AG10803 (cell line): ENCODE measurements at places on chromosomes 16 and 17.

GRCh38 chr16:12541672-12542071 is 262.0 kb downstream of the CPPED1 start:
- peak; percentile 28 for DNase-seq

- no peak for DNase-seq
Measured at GRCh38 chr17:81846743-81847689, 12.2 kb upstream of the PPP1R27 start.

GRCh38 chr17:33642002-33642401 is 348.9 kb upstream of the ASIC2 start:
- DNase-seq: no peak

GRCh38 chr17:8382052-8382879 is 727 bp downstream of the RPL26 start:
- DNase-seq: no peak

GRCh38 chr16:87076950-87077749 is 240.0 kb downstream of the C16orf95 start:
- DNase-seq: peak; percentile 58

GRCh38 chr17:29176558-29177351 is 3.4 kb downstream of the MYO18A start:
- no peak for DNase-seq

GRCh38 chr17:71104225-71104624 is 934.9 kb downstream of the KCNJ2 start:
- DNase-seq: no peak

DNA sequence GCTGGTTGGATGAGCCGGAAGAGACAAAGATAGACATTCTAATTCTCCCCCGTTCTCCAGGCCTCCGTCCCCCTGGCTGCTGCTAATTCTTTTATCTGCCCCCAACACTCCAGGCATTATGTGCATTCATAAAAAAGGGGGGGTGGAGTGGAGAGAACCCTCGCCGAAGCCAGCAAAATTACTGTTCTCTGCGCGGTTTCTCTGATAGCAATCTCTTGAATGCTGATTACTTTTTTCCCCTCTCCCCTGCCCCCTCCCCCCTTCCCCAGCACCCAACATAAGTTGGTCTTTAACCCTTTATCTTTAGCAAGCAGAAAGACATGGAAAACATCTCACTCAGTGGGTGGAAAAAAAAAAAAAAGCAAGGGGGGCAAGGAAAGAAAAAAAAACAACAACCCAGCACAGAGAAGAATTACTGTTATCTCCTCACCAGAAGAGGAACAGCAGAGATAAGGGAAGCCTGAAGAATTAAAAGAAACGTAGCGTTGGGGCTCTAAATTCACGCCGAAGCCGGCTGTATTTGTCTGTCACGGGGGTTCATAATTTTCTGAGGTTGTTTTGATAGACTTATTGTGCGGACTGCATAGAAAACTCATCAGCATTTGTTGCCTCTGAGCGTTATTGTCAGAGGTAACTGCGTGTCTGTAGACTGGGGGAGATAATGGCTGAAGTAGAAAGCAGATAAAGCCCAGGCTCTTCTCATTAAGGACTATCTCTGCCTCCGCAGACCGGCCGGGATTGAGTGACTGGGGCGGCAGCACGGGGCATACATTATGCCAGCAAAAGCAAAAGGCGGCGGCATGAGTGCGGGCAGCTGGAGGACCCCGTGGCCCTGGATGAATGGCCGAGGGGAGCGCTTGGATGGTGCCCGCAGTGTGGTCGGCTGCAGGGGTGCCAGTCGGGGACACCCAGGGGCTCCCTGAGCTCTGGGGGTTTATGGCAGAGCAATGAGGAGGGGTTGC is 126.9 kb downstream of the MRM1 start:
- no peak for DNase-seq

- DNase-seq: peak; percentile 60
Measured at GRCh38 chr17:66306446-66306845, 4.0 kb downstream of the PRKCA start.

DNA sequence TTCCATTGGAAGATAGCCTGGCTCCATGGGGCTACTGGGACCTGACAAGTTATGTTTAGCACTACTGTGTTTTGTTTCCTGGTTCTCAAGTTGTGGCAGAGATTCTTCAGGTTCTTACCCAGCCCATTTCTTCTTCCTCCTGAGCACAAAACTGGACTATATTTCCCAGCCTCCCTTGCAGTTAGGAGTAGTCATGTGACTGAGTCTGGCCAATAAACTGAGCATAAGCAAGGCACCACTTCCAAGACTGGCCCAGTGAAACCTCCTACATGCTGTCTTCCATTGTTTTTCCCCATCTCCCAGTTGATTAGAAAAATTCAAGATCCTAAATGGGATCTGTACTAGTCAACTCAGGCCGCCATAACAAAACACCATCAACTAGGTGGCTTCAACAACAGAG is 28.2 kb upstream of the RBBP6 start:
- DNase-seq: no peak

DNA sequence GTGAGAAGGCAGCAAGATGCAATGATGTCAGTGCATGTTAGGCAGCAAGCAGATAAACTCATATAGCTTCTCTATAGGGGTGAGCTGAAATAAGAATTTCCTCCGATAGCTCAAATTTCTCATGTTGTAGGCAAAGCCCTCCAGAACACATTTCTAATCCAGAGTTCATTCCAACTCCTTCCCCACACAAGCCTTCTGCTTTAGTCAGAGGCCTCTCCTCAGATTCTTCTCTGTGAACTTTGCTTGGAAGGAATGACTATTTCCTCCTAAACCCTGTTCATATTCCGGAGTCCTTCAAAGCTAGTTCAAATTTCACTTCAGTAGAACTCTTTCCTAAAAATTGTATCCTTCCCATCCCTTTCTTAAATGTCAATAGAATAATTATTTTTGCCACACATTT is 144.8 kb downstream of the KCNJ2 start:
- peak; percentile 53 for DNase-seq

DNA sequence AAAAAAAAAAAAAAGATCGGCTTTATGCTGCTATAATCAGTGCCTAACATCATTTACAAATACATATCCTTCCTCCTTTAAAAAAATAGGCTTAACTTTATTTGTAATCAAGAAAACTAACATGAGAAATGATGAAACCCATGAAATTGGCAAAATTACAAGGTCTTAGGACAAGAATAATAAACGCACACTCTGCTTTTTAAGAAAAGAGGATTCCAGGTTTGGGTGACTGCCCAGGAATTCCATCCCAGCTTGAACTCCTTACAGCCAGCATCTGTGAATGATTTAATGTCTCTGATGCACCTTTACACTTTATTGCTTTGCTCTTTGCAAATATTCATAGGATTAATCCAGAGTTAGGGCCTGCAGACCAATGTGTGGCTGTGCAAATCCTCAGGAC is 196.0 kb downstream of the CBLN1 start:
- peak; percentile 18 for DNase-seq

DNA sequence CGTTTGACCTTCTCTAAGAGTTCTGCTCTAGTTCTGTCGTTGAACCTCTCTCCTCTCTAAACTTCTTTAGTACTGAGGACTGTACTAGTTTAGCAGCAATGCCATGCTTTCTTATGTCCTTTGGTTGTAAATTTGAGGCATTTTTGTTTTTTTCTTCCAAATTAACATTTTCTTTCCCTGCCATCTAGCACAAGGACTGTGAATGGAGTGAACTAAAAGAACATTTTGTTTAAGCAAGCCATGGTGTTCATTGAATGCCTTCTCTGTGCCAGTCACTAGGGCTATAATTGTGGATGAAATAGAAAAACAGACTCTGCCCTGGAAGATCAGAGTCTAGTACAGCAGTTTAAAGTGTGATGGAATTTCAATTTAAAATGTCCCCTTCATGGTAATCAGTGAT is 137.9 kb downstream of the FTO start:
- no peak for DNase-seq

DNA sequence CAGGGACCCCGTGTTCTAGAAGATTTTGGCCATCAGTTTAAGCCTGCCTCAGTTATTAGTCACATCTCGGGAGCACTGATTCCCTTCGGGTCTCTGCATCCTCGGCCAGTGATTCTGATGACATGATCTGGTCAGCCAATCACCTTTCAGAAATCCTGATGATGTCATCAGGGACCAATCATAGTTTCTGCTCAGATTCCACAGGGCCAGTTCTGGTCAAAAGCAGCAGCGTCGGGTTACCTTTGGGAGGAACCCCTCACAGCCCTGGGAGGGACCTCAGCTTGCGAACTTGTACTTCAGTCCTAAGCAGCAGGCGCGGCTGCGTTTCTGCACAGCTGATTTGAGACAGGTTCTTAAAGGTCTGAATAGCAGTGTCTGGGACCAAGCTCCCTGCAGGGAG is 13.9 kb downstream of the KDM8 start:
- DNase-seq: peak; percentile 30

GRCh38 chr16:69064124-69064763 is 41.2 kb upstream of the HAS3 start:
- no peak for DNase-seq

DNA sequence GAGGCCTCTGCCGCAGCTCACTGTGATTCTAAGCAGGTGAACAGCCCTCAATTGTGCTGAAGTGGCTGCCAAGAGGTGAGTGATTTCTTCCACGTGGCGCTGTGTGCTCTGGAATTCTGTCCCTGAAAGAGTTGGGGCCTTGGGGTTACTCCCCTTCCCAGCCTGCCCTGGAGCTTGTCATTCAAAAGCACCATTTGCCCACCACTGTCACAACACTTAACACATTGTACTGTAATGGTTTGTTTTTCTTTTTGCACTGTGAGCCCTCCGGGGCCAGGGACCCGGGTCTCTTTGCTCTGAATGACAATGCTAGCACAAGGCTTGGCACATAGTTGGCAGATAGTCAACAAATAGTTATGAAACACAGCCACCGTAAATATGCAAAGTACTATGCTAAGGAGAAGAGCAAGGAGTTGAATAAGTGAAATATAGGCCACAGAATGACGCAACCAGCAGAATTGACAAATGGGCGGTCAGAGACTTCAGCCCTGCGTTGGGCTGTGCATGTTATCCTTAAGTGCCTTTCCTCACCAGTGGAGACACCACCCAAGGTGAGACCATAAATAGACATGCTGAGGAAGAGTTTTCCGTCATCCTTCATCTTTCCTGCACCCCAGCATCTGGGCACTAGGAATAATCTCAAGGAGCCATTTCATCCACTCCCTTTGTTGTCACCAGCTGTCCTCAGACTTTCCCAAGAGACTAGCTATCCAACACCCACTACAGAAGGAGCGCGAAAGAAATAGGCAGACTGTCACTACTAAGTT is 112.0 kb upstream of the DNAH9 start:
- DNase-seq: no peak

DNA sequence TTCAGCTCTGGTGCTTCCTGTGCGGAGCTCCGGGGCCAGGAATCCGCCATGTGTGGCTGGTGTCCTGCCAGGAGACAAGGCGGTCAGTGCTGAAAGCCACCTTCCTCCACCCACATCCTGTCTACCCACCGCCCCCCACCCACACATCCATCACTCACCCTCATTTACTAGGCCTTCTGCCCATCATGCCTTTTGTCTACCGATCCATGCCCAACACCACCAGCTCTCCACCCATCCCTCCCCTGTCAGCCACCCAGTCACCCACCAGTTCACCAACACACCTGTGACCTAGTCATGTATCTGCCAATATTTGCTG is 241.4 kb downstream of the KATNIP start:
- DNase-seq: no peak

GRCh38 chr17:60393840-60394723 is 2.1 kb upstream of the USP32 start:
- no peak for DNase-seq

DNA sequence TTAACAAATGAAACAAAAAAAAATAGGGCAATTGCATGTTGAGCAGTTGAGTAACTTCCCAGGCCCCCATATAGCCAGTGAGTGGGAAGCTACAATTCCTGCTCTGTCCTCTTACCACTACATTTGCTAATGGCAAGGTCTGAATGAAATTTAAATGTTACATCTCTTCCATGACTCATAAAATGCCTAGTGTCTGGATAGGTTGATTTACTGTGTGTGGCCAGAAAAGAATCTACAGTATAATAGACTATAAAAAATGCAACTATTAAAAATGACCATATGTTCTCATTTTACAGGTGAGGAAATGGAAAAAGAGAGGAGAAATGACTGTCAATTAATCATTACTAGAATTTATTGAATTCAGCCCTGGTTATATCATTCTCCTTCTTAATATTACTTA is 1199.3 kb downstream of the CDH11 start:
- DNase-seq: peak; percentile 38

DNA sequence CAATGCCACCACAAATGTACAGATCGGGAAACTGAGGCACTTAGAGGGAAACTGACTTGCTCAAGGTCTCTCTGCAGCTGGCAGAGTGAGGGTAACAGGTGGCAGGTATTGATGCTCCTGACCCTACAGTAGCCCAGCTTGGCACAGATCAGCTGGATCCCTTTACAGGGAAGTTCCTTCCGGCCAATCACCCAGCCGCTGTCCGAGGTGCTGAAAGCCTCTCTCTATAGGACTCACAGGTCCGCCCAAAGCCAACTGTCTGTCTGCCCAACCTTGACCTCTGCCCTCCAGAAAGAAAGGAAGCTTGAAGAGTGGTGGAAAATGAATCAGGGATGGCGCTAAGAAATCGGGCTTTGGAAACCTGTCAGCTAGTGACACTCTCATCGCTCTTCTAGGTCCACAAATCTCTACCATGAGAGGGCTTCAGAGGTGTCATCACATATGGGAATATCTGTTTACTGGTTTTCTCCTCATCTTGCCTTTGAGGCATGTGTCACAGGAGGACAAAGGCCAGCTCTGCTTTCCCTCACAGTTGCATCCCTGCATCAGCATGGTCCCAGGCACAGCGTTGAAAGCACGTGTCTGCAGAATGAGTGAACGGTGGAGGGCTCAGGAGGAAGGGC is 246.2 kb downstream of the KATNIP start:
- DNase-seq: peak; percentile 11

- no peak for DNase-seq
Measured at GRCh38 chr16:85320677-85321385, 208.6 kb upstream of the CIBAR2 start.

DNA sequence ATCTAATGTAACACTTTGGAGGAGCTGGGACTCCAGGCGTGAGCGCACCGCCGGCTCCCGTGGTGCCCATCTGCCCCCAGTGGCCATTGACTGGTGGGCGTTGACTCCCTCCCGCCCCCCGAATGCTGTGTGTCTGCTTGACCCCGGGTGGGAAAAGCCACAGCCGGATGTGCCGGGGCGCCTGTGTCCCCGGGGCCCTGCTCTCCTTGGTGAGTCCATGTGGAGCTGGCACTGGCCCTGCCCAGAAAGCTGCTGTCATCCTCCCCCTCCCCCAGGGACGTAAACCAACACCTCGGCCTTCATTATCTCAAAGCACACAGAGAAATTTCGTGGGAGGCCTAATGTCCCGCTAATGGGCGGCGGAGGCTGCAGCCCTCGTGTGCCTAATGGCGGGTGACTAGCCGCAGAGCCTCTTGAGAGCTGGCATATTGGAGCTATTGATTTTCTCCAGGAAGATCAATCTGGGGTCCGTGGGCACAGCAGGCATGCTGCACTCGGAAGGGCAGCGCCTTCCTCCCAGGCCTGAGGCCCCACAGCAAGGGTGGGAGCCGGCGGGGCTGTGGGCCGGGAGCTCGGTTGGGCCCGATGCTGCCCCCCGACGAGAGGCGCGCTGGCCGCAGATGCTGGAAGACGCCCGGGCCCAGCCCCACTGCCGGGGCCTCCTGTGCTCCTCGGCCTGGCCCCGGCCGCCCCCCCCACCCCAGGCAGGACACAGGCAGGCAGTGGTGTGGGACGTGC is 4.0 kb upstream of the PERCC1 start:
- DNase-seq: no peak
